ENCODE measurements at places on chromosomes 7 and 10. TPM values are rescaled to one million over a fixed set of nuclear protein-coding genes. Genes with fewer than 3 reads are reported as not detected.

Gene SAMD9L
- total RNA-seq: 6.9 TPM

Gene PDE6C
- total RNA-seq: not detected

GRCh38 chr7:42765931-42766330 is 145.9 kb downstream of the C7orf25 start:
- no peak for DNase-seq

Gene FFAR4
- total RNA-seq: not detected

Gene IQCE
- total RNA-seq: 9.3 TPM

- no peak for DNase-seq
Observed at GRCh38 chr7:45984386-45985295, 63.6 kb upstream of the IGFBP3 start.

- no peak for DNase-seq
Observed at GRCh38 chr10:110076559-110077318, 69.0 kb downstream of the ADD3 start.

DNA sequence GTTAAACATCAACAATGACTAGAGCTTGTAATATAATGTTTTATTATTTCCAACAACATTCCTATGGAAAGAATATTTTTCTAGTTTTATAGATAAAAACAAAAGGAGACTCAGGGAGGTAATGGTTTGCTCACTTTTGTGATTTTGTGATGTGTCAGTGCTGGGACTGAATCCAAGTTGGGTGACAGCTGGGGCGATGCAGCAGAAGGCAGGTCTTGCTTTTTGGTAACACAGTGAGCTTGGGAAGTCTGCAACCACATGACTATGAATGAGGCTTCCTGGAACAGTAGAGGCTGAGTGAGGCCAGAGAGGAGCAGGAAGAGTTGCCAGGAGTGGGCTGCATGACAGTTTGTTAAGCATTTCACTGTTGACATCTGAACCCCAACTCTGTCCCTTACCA is 4.9 kb upstream of the YKT6 start:
- no peak for DNase-seq

Gene PGAM1
- total RNA-seq: 304 TPM

DNA sequence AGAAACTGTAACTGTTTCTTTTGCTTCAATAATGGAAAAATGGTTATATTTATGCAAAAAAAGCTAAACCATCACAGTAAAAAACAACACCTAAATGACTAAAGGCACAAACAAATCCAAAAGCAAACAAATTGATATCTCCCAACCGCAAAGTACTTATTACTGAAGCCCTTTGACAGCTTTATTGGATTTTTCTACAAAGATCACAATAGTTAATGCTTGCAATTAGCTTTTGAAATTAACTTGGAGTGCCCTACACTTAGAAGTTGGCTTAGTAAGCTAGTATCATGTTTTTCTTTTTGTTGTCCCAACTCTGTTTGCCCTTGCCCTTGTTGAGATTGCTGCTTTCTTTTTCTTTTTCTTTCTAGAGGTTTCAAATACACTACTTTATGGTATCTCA is 257.5 kb downstream of the INHBA start:
- DNase-seq: no peak

GRCh38 chr10:132669208-132669861 is 116.6 kb downstream of the NKX6-2 start:
- DNase-seq: peak; percentile 73

DNA sequence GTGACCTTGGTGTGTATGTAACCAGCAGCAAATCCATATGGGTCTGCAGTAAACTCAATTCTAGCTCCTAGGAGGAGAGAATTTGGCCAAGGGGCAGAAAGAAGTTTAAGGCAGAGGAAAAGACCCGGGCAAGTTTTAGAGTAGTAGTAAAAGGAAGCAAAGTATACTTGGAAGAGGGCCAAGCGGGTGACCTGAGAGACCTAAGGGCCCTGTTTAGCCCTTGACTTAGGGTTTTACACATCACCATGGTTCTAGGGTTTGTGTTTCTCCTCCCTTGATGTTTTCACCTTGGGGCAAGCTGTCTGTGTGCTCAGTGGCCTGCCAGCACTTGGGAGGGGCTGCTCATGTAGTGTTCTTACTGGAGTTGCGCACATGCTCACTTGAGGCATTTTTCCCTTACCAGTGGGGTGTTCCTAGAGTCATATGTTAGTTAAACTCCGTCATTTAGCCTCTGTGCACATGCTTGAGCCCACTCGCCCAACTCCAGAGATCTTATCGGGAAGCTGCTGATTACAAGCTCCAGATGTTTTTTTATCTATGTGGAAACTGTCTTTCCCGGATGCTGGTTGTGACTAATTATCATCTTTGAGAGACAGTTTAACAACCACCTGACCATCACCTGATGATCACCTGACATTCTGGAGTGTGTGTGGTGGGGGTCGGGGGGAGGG is 137.6 kb upstream of the PRSS1 start:
- no peak for DNase-seq

GRCh38 chr7:133165529-133165928 is 83.6 kb upstream of the CHCHD3 start:
- DNase-seq: no peak

DNA sequence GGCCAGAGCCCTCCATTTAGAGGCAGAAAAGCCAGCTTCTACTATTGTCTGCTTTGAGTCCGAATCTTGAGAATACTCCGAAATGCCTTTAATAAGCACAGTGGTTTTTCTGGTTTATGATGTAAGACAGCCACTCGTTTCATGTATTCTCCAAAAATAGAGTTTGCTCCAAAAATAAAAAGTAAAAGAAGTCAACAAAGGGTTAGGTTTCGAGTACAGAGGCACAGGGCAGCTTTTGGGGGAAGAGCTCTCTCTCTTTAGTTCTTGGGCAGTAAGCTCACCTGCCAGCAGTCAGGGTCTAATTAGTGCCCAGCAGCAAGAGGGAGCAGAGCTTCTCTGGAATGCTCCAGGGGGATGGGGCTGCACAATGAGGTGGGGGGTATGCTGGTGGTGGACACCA is 20.2 kb downstream of the CREB3L2 start:
- no peak for DNase-seq

Gene SPDYE1
- not detected for total RNA-seq

Gene WEE2
- total RNA-seq: not detected

DNA sequence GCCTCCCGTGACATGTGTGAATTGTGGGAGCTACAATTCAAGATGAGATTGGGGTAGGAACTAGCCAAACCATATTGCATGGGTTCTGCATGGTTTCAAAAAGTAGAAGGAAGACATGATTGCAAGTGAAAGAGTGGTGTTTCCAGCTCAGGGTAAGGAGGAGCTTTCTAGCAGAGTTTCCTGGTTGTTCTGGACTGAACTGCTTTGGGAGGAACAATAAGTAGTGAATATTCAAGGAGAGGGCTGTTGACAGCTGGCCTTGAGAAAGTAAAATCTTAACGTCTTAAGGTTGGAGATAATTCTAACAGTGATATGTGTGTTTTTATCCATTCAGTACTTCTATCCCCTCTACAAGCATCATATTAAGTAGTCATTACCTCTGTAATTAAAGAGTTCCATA is 62.2 kb upstream of the PRKG1 start:
- DNase-seq: no peak

Gene NEUROG3
- total RNA-seq: not detected

Gene PNLIPRP1
- total RNA-seq: not detected

DNA sequence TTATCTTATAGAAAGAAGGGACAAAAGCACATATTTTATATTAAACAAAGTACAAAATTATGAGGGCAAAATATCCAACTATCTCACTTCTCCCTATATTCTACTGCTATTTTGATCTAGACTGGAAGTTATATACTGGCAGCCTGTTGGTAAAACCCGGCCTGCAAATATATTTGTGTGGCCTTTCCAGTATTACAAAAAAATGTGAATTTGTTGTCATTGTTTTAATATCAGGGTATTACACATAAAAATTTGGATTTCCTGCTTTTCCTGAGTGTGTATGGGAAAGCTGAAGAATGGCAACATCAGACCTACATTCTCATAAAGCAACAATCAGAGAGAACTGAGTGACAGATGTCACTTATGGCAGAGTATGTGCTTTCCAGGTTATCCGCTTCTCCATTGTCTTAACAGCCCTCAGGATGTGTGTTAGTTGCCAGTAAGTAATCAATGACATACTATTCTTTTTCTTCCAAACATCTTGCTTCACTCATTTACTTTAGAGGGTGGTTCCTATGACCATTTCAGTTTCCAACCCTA is 7.3 kb downstream of the SYPL1 start:
- no peak for DNase-seq

Gene C10orf67
- total RNA-seq: not detected

Gene FLNC
- 72.3 TPM for total RNA-seq

DNA sequence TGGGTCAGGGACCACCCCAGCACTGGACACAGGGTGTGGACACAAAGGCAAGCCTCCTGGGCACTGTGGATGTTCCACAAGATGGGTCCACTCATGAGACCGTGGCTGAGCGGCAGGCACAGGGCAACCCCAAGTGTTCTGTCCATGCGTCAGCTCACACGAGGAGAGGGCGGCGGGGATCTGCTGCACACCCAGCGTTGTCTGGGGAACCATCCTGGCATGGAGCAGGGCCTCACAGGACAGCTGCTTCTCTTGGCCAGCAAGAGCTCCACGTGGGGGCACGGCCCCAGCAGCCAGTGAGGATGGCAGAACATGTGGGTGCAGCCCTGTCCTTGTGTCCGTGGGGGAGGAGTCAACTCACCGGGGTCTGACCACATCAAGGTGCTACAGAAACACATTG is 195.4 kb downstream of the PTPRN2 start:
- DNase-seq: peak; percentile 83

Gene CPXM2
- total RNA-seq: not detected

GRCh38 chr10:71245420-71246325 is 33.3 kb downstream of the UNC5B start:
- DNase-seq: peak; percentile 72

Gene MSMB
- total RNA-seq: not detected

Gene VIPR2
- total RNA-seq: not detected

DNA sequence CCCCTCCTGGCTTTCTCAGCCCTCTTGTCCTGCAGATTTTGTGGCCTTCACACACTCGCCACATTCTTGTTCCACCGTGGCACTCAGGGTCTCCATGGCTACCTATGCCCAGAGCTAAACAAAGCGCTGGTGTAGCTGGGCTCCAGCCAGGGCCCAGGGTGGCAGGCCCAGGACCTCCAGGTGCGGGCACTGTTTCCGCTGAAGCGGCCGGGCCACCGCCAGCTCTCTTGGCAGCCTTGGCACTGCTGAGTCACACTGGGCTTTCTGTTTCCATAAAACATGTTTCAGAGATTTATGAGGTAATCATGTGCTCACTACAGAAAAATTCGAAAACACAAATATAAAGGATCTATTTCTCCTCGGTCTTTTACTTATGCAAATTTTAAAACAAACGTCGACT is 51.3 kb downstream of the AOC1 start:
- DNase-seq: no peak

Gene INA
- 10.4 TPM for total RNA-seq

DNA sequence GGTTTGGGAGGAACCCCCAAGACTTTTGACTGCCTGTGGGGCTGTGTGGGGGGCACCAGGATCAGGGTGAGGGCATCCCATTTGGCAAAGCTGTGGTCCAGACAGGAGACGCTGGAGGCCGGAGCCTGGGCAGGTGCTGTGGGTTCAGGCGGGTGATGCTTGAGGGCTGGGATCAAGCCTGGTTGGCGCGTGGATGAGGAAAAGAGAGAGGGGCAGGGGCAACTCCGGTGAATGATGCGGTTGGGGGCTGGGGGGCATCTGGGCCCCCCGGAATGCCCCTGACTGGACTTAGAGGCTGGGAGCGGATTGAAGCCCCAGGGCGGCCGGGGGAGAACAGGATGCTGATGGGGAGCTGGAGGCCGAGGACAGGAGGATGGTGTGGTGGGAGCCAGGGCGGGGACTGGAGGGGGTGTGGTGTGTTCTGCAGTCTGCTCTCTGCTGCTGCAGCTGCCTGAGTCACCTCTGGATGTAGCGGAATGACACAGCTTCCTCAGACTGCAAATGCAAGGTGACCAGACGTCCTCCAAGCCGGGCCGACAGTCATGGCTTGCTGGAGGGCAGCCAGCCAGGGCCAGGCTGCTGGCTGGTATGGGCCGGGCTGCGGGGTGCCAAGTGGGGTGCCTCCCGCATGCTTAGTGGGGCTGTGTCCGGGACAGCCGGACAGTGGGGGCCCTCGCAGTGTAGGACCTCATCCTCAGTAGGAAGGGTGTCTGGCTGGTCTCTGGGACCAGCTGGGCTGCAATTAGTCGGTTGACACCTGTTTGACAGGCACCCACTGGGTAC is 3.2 kb downstream of the MAFK start:
- no peak for DNase-seq

GRCh38 chr10:81708416-81708815 is 166.6 kb upstream of the NRG3 start:
- DNase-seq: no peak

GRCh38 chr10:37906382-37906781 is 49.0 kb upstream of the ZNF248 start:
- no peak for DNase-seq

DNA sequence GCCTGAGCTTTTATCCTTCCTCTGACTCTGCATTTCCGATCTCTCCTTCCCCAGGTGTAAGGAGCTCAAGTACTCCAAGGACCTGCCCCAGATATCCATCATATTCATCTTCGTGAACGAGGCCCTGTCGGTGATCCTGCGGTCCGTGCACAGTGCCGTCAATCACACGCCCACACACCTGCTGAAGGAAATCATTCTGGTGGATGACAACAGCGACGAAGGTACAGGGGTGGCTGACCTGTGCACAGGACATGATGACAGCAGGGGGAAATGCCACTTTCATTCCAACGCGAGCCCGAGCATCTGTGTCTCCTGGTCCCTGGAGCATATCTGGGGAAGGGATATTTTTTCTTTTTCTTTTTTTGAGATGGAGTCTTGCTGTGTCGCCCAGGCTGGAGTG is 256.2 kb downstream of the GALNT17 start:
- no peak for DNase-seq

DNA sequence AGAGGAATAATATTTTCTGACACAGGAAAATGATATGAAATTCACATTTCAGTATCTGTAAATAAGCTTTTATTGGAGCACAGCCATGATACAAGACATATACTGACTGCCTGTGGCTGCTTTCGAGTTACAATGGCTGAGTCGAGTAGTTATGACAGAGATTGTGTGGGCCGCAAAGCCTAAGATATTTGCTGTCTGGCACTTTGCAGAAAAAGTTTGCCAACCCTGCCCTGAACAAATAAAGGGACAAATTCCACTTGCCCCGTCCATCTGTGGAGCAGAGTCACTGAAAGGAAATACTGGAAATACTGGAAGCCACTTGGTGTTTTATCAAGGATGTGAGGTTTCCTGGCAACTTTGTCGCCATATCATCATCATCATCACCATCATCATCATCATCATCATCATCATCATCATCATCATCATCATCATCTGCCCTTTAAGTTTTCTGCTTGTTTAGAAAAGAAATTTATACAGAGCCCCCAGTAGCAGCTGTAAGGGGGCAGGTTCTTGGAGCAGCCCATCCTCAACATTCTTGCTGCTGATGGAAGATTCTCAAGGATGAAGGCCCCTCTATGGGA is 85.8 kb downstream of the TCF7L2 start:
- no peak for DNase-seq

GRCh38 chr10:65570143-65571010 is 1355.5 kb upstream of the LRRTM3 start:
- DNase-seq: no peak
